Ureter (tissue), 1 donor: ENCODE measurements at places on chromosomes 2 and 18.

DNA sequence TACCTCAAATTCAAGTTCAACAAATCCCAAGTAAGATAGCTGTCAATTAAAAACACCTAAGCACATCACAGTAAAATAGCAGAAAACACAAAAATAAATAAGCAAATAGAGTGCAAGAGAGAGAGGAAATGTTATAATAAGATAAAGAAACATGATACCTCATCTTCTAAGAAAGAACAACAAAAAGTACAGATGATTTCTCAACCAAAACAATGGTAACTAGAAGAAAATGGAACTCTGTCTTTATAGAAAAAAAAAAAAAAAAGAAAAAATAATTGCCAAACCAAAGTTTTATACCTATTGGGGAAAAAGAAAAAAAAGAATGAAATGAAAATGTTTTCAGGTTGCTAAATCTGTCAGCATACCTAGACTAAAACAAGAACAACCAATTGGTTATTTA, 1253.5 kb upstream of the CDH2 start:
- DNase-seq = no peak

GRCh38 chr2:126419403-126419802, 236.6 kb upstream of the GYPC start:
- no peak for DNase-seq

DNA sequence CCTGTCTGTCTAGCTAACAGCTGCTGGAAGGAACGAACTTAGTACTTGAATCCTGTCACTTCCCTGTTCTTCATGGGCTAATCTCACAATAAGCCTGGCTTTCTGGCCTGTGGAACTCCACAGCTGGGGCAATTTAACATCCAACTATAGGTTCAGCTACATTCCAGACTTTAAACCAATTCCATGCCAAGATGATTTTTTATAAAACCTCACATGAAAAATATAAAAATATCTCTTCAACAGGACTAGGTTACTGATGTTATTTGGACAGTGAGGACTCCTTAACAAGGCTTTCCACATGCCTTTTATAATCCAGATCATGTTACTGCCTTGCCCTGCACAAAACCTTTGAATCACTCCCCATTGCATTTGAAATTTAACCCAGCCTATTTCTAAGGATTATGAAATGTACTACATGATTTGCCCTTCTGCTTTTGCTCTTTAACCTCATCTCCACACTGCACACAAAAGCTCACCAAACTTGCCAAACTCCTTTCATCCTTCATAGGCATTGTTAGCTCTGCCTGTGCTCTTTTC, 863.2 kb upstream of the CHAC2 start:
- DNase-seq = no peak

DNA sequence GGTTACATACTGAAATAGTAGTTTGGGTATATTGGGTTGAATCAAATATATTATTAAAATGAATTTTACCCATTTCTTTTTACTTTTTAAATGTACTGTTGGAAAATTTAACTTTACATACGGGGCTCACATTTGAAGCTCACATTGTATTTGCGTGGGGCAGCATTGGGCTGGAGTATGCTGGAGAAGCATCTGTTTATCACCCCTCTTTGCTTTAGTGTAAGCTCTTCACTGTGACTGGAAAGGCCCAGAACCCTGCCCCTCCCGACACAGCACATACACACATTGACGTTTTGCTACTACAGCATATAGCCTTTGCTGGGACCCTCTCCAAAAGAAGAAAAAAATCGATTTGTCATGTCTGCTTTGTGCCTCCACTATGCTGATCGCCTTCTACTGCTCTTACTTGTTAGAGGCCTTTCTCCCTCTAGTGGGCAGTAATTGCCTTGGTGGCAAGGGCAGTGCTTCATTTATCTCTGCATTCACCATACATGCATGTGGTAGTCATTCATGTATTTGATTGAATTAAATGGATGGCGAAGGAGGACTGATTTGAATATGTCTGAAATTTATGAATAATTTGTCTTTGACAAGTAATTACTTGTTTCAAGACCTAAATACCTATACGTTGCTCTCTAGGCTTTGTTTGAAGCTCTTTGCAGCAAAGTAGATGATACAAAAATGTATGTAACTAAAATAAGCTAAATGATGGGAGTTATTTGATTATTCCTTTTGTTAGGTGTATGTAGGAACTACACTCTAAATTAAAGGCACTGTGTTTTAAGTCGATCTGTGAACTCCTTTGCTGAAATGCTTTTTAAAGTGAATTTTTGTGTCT, 37.4 kb downstream of the VAPA start:
- no peak for DNase-seq

DNA sequence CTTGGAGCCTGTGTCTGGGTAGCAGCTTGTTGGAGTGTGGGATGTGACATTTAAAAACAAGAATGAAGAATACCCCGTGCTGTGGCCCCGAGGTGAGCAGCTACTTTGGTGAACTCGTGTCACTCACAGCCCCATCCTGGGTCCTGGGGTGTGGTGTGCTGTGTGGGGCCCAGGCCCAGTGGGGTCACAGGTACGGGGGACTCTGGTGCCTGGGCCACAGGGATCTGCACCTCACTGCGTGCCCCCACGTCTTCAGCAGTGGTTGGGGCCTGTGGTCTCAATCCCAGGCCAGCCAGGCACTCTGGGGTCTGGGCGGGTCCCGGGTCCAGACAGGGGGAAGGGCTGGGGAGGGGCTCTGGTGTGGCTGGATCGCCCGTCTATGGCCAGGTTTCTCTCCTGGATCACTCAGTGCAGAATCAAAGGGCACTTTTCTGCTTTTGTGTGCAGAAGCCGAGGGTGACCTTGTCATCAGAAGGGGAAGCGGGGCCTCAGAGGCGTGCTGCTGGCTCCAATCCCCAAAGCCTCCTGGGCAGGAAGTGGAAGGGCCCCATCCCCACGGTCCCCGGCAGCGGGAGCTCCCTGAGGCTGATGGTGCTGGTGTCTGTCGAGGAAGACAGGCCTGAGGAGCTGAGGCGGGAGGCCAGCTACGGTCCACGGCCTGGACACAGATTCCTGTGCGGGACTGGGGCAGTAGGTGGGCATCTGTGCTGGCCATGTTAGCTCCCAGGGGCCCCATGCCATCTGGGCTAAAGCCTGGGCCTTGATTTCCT, 1.4 kb downstream of the GPR35 start:
- DNase-seq = no peak

GRCh38 chr2:84885111-84885510, 4.2 kb upstream of the TRABD2A start:
- no peak for DNase-seq

GRCh38 chr2:42030829-42031228, 17.0 kb upstream of the PKDCC start:
- DNase-seq = no peak

- peak; percentile 14 for DNase-seq
These were observed 140.0 kb upstream of the FHL2 start for GRCh38 chr2:105538840-105539239.

- peak; percentile 54 for DNase-seq
These were observed 1.2 kb downstream of the ALK start for GRCh38 chr2:29920130-29920577.

DNA sequence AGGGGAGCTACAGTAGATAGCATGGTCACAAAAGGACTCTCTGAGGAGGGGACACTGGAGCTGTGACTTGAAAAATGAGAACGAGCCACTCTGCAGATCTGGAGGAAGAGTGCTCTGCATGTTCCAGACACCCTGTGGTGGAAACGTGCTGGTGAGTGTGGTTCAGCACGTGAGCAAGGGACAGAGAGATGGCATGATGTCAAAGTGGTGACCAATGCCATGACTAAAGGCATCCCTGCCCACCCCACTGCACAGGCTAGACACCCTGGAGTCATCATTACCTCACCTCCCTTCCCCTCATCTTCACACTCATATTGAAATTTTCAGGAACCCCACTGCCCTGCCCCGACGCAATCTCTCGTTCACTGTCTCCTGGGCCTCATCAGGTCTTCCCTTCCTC, 56.5 kb downstream of the SLC4A5 start:
- no peak for DNase-seq

DNA sequence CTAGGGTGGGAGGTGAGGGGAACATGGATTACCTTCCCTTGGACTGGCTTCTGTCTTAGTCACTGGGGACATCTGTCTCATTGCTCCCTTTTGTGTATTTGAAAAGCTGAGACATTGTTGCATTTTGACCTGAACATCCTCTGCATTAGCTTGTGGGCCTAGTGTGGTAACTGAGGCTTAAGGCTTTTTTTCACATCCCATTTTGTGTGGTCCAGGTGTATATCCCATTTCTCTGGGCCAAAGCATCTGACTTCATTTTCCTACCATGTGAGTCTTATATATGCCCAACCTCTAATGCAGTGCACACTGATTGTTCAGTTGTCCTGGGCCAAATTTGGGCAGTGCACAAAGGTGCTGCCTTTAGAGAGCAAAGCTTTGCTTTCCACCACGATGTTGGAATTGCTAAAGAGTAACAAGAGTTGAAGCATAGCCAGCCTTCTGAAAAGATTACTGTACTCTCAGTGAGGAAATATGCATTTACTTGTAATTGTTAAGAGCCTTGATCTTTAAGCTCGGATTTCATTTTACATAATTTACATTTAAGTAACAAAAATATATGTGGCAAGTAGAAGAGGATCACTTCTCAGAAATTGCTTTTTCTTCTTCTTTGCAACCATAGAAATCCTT, 13.3 kb downstream of the PRKCE start:
- no peak for DNase-seq

- DNase-seq = peak; percentile 15
These were observed 75.9 kb downstream of the PTGR3 start for GRCh38 chr18:75132931-75133525.

- no peak for DNase-seq
These were observed 93.5 kb downstream of the TFCP2L1 start for GRCh38 chr2:121191191-121192170.

DNA sequence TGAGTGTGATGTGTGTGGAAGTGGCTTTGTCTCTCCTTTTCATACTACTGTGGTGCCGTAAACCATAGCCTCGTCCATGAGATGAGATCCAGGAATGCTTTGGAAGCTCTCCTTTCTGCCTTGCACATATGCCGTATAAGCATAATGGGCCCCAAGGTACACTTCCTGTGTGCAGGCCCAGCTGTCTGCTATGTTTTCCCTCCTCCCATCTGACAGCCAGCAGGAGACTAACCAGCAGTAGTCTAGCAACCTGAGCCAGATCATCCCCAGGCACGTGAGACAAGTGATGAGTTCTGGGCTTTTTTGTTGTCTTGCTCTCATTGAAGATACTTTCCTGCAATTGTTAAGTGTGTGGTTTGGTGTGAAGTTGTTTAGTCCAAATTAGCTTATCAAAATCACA, 555.5 kb upstream of the LRRTM4 start:
- DNase-seq = no peak

DNA sequence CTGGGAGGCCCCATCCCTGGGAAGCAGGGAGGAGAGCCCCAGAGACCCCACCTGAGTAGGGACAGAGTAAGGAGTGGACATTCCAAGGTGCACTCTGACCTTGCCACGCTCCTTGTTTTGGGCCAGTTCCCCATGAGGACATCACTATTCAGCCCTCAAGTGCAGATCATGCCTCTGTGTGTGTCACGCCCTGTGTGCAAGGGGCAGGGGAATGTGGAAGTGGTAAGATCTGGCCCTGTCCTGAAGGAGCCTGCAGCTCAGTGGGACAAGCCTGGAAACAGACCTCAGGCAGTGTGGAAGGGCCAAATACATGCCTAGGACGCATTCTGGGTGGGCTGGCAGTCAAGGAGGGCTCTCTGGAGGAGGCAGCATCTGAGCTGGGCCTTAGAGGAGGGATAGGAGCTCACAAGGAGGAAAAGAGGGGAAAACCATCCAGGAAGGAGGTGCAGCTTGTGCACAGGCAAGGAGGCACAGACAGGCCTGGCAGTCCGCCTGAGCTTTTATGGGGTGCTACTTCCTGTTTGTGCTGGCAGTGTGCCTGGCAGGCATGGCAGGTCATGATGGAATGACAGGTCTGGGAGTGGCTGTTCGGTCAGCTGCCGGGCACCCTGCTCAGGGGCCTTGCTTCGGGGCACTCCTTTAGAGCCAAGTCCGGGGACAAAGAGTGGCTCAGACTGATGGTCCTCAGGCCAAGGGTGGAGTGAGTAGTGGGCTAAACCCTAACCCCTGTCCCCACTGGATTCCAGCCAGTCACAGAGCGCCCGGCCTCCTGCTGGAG, 3.3 kb downstream of the KLHL30 start:
- peak; percentile 89 for DNase-seq

GRCh38 chr2:226256709-226257376, 542.8 kb downstream of the IRS1 start:
- no peak for DNase-seq
